Activated naive CD4-positive, alpha-beta T cell treated with anti-CD3 and anti-CD28 coated beads, Interleukin-2, amount 50 U/mL, for 16 hours (primary cell): ENCODE measurements at places on chromosomes 7 and 10.

DNA sequence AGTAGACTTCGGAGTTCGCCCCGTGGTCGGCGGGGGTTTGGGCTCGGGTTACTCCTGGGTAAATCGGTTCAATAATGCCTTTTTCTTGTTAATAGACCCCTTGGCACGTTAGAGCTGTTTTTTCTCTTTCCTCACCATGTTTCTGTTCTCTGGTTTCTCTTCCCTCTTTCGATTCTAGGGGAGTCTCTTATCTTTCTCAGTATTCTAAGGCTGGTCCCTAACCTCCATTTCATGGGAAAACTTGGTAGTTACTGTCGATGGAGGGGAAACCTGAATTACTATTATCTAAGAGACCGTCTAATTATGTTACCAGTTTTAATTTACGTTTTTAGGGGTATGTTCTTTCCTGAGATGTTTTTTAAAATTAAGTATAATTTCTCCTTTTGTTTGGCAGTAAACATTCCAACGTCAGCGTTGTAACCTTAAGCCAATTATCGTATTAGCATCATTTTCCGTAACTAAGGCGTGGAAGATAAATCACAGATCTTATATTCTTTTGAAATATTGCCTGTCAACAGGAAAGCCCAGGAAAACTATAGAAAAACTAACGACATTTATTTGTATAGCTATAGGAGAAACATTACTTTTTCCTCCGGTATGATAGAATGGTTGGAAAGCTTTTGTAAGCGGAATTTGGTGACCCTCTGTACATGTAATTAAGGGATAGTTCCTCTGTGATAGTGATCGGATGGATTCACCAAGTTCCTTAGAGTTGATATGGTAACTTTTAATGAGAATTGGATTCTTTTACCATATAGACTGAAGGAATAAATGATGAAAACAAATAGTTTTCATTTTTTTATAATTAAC lies 847 bp downstream of the BTAF1 start:
- DNase-seq: no peak

GRCh38 chr10:37549054-37549453 lies 308.4 kb downstream of the ZNF248 start:
- DNase-seq: no peak

DNA sequence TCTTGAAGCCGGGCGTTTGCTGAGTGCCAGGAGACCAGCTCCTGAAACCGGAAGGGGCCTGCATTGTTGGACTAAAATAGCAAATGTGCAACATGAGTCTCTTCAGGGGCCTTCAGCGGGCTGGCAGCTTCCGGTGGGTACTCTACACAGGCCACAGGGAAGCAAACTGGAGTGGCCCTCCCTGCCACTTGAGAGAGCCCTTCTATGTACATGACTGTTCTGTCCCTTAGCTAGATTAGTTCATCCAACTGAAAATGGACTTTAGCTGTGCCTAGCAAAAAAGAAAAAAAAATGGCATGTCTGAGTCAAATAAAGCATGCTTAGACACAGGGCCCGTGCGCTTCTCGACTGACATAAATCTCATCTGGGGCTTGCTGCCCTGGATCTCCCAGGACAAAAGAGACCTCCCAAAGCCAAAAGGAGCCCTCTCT lies 115.3 kb upstream of the TCF7L2 start:
- no peak for DNase-seq

GRCh38 chr10:91162495-91163268 lies 57.8 kb upstream of the PCGF5 start:
- peak; percentile 73 for DNase-seq

DNA sequence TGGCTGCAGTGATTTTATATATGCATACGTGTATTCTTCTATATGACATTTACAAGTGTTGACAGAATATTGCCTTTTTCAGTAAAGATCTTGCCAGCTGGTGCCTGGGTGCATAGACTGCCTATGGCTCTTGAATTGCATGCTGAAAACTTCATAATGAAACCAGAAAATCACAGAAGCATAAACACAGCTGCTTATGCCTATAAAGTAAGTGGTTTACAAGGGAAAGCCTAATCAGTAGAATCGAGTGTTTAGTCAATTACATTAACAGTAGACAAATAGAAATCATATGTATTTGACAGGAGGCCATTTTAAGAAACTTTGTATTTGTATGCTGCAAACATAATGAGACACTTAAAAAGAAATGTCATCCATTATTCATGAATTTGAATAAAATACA lies 82.5 kb downstream of the TMEM168 start:
- DNase-seq: no peak

DNA sequence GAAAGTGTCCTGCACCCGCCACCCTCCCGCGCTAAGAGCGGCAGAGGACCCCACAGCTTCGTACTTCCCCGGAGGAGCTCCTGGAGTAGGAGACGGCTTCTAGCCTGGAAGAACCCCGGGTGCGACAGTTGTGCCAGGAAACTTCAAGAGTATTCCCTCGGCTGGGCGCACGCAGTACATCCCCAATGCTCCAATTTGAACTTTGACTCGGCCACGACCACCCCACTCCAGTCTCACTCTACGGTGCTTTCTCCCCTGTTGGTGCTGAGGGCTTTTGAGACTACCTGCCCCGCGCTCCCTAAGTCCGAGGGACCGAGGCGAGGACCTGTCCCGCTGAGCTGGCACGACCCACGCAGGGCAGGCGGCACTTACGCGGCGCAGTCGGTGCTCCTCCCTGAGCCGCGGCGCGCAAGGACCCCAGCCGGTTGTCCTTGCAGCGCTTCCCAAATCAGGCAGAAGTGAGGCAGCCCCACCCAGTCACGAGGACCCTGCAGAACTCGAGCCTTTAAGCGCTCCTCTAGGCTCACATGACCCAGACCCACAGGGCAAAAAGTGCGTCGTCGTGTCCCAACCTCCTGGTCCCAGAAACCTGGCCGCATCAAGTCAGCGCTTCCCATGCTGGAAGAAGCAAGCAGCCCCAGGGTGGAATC lies at the start of gene CPVL:
CPVL (minus strand) TSS at position 481 of the 650 bp plus-strand sequence. CDS start 25,476 bp downstream, outside the sequence.
- no peak for DNase-seq

GRCh38 chr7:19982841-19983835 lies 209.7 kb upstream of the TMEM196 start:
- no peak for DNase-seq

DNA sequence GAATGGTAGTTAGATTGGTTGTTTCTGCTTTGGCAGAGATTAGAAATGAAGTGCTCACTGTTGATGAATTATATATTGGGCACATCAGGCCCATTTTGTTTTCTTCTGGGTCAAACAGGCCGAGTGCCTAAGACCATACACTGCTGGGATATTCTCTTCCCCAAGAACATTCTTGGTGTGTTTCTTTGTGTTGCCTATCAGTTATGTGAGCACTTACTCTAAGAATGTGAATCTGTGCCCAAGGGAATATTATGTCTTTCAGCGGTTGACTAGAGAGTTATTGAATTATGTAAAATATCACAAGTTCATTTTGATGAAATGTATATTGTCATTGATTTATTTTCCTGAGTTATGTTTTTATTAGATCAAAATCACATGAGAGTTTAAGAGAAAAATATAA lies 255.5 kb upstream of the SMIM30 start:
- no peak for DNase-seq

DNA sequence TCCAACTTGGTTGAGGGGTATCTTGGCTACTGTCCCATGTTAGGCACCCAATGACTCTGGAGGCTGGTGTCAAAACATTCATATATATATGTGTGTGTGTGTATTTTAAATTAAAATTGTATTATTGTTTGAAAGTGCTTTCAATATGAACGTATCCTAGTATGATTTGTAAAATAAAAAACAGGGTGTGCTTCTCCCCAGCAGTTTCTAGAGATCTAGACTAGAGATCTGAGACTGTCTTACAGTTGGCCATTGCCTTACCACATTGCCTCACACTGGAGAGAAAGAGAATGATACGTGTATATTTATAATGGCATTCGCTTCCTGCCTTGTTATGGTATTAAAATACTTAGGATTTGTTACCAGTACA lies 1.2 kb downstream of the BAG3 start:
- no peak for DNase-seq

GRCh38 chr10:97771913-97772823 lies at the start of gene SFRP5:
TSS of gene SFRP5 (minus strand) at chr10:97771999. CDS start at chr10:97771833, 166 bp downstream.
- no peak for DNase-seq

- no peak for DNase-seq
These were observed 29.5 kb upstream of the COBL start for GRCh38 chr7:51346126-51346525.

GRCh38 chr7:134058980-134059379 lies 68.2 kb upstream of the LRGUK start:
- DNase-seq: no peak

GRCh38 chr7:91784469-91784868 lies 96.0 kb downstream of the MTERF1 start:
- no peak for DNase-seq

- no peak for DNase-seq
These were observed 15.1 kb upstream of the WNT8B start for GRCh38 chr10:100447663-100448062.

GRCh38 chr10:70106958-70107791 lies 25.4 kb downstream of the AIFM2 start:
- DNase-seq: no peak

GRCh38 chr7:82209179-82209747 lies 234.3 kb downstream of the CACNA2D1 start:
- DNase-seq: no peak

GRCh38 chr10:279655-280054 lies 144.4 kb downstream of the ZMYND11 start:
- no peak for DNase-seq

GRCh38 chr10:124032971-124033886 lies 60.2 kb downstream of the CHST15 start:
- no peak for DNase-seq

DNA sequence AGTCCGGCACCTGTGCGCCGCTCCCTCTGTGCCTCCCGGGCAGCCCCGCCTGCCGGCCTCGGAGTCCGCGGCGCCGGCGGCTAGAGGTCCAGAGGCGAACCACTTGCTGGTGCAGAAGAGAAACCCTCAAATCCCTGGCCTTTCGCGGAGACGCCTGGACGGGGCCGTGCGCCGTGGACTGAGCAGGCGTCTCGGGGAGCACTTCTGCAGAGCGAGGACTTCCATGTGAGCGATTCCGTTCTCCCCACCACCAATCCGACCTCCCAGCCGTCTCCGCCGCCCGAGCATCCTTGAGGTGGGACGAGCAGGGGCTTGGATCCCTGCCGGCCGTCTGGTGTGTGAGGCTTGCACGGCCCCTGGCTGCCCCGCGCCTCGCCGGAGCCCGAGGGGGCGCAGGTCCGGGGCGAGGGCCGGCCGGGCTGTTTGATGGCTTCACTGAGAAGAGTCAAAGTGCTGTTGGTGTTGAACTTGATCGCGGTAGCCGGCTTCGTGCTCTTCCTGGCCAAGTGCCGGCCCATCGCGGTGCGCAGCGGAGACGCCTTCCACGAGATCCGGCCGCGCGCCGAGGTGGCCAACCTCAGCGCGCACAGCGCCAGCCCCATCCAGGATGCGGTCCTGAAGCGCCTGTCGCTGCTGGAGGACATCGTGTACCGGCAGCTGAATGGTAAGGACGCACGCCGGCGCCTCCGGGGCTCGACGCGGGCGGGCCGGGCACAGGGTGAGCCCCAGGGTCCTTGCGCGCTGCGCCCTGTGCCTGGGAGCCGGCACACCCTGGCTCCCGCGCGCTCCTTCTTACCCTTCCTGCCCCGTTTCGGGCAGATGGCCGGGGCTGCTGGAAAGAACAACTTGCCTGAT lies 660 bp downstream of the GALNT17 start:
- DNase-seq: no peak

DNA sequence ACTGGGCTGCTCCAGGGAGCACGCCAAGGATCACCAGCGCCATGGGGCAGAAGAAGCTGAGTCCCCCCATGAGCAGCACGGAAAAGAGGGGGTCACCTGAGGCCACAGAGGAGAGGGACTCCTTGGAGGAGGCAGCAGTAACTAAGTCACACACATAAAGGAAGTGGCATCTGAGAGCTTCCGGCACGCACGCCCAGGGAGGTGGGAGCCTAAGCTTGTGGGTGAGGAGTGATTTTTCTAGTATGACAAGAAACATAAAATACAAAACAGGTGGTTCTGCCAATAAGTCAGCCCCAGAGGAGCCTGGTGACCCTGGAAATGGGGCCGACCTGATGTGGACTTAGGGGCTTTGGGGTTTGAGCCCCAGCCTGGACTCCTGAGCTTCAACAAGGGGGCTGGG lies 60.8 kb downstream of the CARD11 start:
- peak; percentile 63 for DNase-seq

DNA sequence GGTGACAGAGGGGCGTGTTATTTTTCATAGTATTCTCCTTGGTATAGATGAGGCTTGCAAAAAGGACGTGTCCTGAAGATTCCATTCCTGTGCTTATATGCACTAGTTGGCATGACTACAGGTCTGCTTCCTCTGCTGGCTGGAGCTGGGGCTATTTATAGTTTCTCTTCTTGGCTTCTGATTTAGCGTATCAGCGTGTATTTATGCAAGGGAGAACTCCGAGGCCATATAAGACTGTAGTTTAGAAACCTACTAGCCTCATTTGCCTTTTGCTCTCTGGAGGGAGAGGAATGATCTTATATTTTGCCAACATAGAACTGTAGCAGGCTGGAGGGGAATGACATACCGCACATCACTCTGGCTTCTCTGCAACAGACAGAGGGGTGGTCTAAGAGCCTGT lies 39.7 kb downstream of the CACNB2 start:
- DNase-seq: no peak

GRCh38 chr10:101570428-101571270 lies 17.4 kb downstream of the POLL start:
- no peak for DNase-seq

GRCh38 chr10:59970396-59971368 lies 64.3 kb upstream of the CCDC6 start:
- no peak for DNase-seq

DNA sequence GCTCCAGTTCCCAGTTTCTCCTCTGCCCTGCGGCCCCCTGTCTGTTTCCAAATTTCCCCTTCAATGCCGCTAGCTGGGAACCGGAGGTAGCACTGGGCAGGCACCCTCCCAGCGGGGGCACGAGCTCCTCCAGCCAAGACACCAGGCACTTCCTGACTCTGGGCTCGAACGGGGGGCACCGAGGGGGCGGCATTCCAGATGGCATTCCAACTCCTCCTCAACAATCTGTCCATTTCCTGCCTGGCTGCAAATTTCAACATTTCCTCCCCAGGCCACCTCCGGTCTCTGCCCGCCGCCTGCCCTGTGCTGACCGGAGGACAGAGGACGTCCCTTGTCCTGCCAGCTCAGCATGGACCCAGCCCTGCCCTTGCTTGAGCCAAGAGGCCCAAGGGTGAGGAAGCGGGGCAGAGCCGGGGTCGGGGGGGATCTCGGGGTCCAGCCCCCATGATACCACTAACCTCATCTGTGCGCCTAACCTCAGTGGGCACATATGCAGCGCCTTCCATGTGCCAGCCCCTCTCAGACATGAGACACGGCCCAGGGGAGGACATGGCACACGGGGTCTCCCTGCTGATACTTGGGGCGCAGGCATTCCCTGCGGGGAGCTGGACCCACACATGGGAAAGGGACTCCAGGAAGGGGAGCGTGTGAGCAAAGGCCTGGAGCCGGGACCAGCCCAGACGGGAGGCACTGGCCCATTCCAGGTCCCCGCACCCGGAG lies 58.0 kb downstream of the PDGFA start:
- DNase-seq: peak; percentile 8

DNA sequence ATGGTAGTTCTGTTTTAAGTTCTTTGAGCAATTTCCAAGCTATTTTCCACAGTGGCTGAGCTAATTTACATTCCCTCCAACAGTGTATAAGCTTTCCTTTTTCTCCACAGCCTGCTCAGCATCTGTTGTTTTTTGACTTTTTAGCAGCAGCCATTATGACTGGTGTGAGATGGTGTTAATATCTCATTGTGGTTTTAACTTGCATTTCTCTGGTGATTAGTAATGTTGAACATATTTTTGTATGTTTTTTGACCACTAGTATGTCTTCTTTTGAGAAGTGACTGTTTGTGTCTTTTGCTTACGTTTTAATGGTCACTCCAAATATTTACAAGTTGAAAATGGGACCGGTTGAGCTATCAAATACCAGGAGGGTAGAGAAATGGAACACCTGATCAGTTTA lies 20.4 kb downstream of the GNG11 start:
- no peak for DNase-seq
